ENCODE measurements at places on chromosomes 7 and 10.
A peak's percentile ranks its signal among the peaks of the same experiment; 100 is the strongest.

GRCh38 chr7:157682064-157682945 is 345.5 kb downstream of the DNAJB6 start:
- no peak for DNase-seq

DNA sequence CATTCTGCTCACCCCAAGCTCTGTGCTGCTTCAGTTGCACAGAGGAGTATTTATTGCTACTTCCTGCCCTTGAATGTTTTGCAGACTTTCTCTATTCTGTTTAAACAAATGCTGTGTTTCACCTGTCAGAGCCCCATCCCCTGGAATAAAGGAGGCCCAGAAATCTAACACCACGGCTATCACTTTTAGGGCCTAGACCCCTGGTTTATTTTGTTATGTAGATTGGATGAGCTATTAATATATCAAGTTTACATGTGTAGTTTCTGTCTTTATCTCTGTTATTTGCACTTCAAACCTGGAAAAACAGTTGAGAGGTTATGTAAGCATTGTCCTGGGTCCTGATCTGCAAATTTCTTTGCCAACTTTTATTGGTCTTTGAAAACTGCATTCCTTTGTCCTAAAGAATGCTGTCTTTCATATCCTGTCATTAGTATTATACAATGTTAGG is 630.1 kb downstream of the PARD3 start:
- no peak for DNase-seq

- DNase-seq: no peak
Observed at GRCh38 chr10:12252882-12253546, 57.0 kb downstream of the CDC123 start.

DNA sequence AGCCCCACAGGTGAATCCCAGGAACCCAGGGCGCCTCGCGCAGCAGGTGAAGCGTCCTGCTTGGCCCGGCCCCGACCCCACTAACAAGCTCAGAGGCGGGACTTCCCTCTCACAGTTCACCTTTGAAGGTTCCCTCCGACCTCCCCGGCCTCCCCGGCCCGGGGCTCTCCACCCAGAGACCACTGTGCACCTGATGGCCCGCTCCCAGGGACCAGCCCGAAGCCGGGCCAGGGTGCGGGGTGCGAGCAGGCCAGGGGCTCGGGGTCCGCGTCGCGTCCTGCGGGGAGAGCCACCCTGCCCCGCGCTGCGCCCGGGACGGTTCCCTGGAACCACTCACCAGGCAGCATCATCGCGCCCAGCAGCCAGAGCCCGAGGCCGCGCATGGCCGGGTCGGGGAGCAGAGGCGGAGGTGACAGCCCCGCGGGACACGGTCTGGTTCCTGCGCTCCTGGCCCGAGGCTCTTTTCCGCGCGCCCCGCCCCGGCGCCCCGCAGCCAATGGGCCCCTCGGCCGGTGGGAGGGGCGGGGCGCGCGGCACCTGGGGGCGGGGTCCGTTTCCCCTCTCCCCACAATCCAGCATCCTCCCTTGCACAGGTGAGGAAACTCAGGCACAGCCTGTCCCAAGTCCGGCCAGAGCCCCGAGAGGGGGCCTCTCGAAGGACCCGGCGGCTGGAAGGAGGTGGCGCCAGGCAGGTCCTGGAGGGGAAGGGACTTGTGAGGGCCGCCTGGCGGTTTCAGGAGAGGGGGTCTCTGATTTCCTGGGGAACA is at the start of gene ADAM8:
TSS of gene ADAM8 (minus strand) at position 434 of the 767 bp plus-strand sequence. CDS start at position 383, 51 bp downstream.
- peak; percentile 63 for DNase-seq

DNA sequence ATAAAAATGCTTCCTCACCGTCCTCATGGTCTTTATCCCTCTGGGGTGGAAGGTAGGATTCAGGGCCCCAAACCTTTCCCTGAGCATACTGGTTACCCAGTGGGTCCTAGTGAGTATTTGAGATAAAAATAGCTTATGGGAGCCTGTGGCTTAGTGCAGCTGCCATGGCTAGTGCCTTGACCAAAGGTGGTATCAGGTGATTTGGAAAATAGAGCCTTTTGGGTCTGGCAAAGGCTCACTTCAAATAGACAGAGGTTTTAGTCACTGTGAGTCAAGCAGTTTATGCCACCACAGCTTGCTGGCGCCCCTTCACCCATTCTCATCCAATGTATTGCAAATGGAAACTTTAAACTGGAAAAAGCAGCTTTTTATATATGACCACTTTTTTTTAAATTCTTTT is 30.4 kb downstream of the PLAU start:
- no peak for DNase-seq
